ENCODE measurements at places on chromosomes 11 and 22. TPM values are rescaled to one million over a fixed set of nuclear protein-coding genes. Genes with fewer than 3 reads are reported as not detected.

Gene BACE1-AS
- 2.7 TPM for total RNA-seq

Gene PLEKHA7
- total RNA-seq = 7.3 TPM

Gene TMEM151A
- under 0.01 TPM for total RNA-seq

Gene CYP2D6
- total RNA-seq = 0.36 TPM

Gene PHETA2
- 9.1 TPM for total RNA-seq

Gene VSTM5
- total RNA-seq = 1.3 TPM

Gene LYVE1
- not detected for total RNA-seq

Gene CBY1
- 7.6 TPM for total RNA-seq

Gene WNT7B
- not detected for total RNA-seq

Gene OR10D3
- not detected for total RNA-seq

Gene RFPL1
- not detected for total RNA-seq

Gene ZNF70
- 3.8 TPM for total RNA-seq

Data from melanocyte of skin (primary cell).